NCI-H226 (cell line): ENCODE measurements at places on chromosomes 13 and 19.
A peak's percentile ranks its signal among the peaks of the same experiment; 100 is the strongest.

GRCh38 chr19:44955505-44956439 lies 592 bp downstream of the CLPTM1 start:
- no peak for DNase-seq

DNA sequence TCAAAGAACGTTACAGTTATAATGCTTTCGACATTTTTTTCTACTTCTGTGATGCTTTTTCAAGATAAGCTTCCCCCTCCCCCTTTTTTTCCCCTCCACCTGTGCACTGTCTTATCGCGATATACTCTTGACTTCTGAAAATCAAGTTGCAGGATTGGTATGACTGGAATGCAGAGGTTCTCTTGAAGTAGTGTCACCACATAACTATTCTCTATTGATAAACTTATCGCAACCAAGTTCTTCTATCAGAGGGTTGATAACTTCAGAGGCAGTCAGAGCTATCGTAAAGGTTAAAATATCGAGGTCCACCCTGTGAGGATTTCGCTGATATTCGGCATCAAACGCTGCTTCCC lies 820 bp downstream of the EID2 start:
- DNase-seq: peak; percentile 52

DNA sequence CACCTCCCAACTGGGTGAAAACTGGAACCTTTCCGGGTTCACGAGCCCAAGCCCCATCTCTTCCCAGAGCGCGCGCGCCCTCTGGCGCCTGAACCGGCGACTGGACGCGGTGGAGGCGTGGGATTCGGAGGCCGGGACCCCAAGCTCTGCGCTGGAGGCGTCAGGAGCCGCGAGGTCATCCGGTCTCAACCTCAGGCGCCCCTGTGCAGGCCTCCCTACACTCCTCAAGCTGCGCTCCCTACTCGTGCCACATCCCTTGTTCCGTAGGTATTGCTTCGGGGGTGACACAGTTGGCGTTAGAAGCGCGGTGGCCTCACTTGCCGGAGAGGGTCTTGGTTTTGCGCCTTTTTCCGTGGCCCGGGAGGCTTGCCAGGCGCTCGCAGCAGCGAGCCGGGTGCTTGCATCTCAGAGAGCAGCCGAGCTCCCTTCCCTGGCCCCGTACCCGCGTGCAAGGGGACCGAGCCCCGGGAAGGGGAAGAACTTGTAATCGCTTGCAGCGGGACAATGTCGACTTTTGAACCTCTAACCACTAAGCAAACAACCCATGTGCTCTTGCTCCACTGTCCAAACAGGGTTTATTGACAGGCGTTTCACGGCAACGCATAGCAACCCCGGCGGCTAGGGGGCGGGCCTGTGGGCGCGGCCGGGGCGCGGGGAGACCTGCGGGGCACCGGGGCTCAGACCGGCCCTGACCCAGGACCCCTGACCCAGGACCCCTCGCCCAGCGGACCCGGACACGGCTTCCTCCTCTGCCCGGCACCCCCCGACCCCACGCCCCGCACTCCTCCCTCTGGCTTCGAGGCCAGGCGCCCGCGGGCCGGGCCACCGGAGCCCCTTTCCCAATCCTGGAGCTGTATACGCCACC lies 8.5 kb downstream of the CDX2 start:
- DNase-seq: peak; percentile 3

- peak; percentile 11 for DNase-seq
Measured at GRCh38 chr19:47158879-47159503, 28.4 kb downstream of the SAE1 start.

DNA sequence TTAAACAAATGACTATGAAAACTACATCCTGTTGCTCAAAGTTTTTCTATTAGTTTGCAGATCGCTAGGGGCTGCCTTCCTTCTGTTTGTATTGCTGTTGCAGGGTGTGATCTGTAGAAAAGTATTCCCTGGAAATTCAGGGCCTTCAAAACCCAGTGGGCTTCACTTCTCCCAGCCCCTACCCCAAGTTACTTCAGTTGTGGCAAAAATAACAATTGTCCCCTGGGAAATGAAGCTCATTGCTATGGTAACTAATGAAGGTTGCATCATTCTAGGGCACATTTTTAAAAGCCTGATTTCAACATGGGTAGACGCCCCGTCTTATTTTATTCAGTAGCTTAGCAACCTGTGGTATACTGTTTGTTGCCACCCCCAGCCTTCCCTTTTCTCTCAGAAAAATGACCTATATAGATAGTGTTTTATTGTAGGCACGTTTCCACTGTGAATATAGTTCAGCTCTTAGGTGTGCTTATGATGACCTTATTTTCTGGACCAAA lies 60.9 kb downstream of the WDFY2 start:
- peak; percentile 62 for DNase-seq

GRCh38 chr19:16627193-16627927 lies 644 bp downstream of the MED26 start:
- no peak for DNase-seq

DNA sequence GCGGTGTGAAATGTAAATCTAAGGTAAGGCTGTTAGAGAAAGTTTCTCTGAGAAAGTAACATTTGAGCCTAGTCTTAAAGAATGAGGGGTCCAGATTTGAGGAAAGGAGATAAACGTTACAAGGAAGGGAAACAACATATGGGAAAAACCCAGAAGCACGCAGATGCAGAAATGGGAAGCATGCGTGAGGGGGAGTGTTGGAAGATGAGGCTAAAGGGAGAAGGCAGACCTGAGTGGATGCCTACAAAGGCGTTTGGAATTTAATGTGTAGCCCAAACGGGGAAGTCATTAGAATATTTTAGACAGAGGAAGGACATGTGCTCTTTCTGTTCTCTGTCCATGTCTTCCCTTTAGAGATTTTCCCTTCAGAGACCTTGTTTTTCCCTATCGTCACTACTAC lies 61.0 kb downstream of the TPT1 start:
- DNase-seq: peak; percentile 6

- DNase-seq: peak; percentile 90
Measured at GRCh38 chr13:44713788-44714469, 137.8 kb upstream of the TSC22D1 start.

GRCh38 chr13:72534951-72535640 lies 192.3 kb downstream of the MZT1 start:
- DNase-seq: no peak

GRCh38 chr19:39870171-39870971 lies 24.2 kb upstream of the FBL start:
- no peak for DNase-seq

DNA sequence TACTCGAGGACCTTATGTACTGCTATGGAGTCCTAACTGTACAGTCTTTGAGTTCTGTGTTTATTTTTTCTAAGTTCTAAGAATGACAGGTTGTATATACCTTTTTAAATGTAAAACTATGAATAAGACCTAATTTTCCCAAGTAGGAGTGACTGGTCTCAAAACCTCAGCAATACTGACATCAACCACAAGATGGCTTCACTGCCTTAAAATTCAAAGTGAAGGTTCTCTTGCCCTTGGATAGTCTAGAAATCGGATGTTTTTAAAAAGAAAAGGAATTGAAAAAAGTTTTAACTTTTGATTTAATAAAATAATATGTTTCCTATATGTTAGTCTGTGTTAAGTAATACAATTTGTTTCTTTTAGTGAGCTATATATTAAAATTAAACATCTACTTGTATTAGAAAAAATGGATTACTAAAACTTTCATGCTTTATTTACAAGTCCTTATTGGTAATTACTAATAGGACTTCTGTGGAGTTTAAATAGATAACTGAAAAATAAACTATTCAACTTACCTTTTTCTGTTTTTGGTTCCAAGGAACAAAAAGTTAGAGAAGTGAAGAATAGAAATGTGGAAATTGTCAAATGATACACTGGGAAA lies 52.0 kb downstream of the TDRD3 start:
- DNase-seq: peak; percentile 20

GRCh38 chr19:43618921-43619261 lies 538 bp downstream of the ZNF428 start:
- no peak for DNase-seq

DNA sequence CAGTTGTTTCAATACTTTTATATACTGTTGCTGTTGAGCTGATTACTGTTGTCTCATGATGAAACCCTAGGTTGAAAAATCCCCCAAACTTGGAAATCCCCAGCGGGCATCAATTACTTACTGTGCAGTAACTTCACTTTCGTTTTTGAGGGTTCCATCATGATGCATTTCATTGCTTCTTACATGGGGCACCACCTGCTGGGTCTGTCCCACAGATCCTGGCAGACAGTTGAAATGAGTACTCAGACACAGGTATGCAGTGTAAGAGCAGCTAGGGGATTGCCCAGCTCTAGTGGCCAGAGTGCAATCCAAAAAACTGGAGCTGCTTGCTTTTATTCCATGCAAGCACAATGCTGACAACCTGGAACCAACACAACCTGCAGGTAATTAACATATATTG lies 132.5 kb upstream of the ZNF91 start:
- no peak for DNase-seq

DNA sequence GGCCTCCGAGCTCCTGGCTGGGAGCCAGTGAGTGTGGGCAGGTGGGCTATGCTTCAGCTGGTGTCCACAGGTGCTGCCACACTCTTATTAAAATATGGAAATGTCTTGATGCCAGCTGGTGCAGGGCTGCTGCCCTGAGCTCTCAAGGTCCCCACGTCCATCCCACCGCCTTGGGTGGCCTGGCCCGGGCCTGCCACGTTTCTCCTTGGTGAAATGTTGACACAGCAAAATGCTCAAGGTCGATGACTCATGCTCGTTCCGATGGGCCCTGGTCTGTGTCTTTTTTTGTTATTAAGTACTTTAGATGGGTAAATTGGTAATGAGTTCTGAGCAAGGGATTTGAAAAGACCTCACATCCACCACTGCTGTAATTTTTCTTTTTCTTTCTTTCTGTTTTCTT lies 524.7 kb downstream of the MYO16 start:
- no peak for DNase-seq

- DNase-seq: no peak
Measured at GRCh38 chr19:57110592-57111328, 9.0 kb upstream of the USP29 start.

- DNase-seq: no peak
Measured at GRCh38 chr19:49672131-49672919, 4.7 kb upstream of the PRMT1 start.

DNA sequence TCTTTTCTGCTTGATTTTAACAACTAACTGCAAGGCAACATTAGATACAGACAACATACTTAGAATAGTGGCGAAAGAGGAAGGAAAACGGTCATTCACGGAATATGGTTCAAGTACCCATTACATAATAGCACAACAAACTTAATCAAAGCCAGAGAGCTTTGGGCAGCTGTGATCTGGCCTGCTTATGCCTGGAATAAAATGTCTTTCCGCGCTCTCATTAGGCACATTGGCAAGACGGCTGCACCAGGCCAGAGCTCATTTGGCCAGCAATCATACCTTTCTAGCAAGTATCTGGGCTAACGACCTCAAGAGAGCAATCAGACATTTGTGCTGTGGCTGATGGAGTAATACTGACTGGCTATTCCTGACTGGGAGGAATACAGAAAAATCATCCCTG lies 112.8 kb downstream of the NALCN start:
- DNase-seq: no peak

GRCh38 chr13:20392530-20392929 lies 133.1 kb downstream of the CRYL1 start:
- DNase-seq: no peak

DNA sequence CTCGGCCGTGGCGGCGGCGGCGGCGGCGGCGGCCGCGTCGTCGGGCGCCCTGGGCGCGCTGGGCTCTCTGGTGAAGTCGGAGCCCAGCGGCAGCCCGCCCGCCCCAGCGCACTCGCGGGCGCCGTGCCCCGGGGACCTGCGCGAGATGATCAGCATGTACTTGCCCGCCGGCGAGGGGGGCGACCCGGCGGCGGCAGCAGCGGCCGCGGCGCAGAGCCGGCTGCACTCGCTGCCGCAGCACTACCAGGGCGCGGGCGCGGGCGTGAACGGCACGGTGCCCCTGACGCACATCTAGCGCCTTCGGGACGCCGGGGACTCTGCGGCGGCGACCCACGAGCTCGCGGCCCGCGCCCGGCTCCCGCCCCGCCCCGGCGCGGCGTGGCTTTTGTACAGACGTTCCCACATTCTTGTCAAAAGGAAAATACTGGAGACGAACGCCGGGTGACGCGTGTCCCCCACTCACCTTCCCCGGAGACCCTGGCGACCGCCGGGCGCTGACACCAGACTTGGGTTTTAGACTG lies 1.7 kb downstream of the SOX1 start:
- DNase-seq: no peak

DNA sequence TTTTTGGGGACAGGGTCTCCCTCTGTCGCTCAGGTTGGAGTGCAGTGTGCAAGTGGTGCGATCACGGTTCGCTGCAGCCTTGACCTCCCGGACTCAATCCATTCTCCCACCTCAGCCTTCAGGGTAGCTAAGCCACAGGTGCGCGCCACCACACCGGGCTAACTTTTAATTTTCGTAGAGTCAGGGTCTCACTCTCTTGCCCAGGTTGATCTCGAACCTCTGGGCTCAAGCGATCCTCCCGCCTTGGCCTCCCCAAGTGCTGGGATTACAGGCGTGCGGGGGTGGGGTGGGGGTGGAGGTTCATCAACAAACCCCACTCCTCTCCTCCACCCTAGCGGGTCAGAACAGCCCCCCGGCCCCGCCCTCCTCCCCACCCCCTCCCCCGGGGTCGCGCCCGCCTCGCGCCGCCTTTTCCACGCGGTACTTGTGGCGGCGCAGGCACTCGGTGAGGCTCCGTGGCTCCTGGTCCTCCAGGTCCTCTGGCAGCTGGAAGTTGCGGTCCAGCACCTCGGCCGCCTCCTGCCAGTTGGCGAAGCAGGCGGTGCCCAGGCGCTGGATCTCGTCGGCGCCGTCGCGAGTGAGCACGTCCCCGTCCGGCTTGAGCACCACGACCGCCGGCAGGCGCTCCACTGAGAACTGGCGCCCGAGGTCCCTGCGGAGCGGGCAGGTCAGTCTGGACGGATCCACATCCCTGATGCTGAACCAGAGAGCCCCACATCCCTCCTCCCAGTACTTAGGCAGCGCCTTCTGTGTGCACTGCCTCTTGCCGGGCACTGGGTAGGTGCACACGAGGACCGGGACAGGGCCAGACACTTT lies 5.2 kb downstream of the NXNL1 start:
- DNase-seq: no peak

DNA sequence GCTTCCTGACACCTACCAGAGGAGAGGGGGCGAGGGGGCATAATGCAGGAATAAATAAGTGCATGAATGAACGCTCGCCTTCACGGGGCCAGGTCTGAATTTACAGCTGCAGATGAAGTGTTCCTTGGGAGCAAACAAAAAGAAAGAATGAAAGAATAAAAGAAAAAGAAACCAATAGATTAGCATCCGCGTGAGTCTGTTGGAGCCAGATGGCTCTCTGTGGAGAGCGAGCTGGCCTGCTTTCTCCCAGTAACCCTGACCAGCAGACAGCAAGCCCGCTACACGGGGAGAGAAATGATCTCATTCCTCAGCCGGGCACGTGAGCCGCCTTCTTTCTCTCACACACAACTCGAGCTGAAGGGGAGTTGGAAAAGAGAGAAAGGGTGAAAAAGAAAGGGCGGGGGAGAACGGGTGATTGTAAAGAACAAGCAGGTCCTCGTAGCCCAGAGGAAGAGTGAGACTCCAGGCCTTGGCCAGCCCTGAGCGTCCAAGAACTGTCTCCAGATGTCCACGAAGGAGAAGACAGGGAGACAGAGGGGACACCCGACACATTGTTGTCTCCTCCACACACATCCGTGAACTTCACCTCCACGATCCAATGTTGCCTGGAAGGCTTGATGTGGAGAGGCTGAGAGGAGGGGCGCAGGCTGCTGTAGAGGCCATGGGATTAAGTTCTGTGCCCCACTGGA lies 81.4 kb downstream of the RNASEH2B start:
- DNase-seq: no peak

- DNase-seq: no peak
Measured at GRCh38 chr13:71358218-71358617, 508.8 kb downstream of the DACH1 start.

- DNase-seq: peak; percentile 75
Measured at GRCh38 chr13:45943965-45944364, 92.4 kb upstream of the SIAH3 start.
